ENCODE measurements at places on chromosomes 2 and 18.
A peak's percentile ranks its signal among the peaks of the same experiment; 100 is the strongest.

- no peak for DNase-seq
Observed at GRCh38 chr2:122851161-122851560, 1095.7 kb downstream of the TSN start.

DNA sequence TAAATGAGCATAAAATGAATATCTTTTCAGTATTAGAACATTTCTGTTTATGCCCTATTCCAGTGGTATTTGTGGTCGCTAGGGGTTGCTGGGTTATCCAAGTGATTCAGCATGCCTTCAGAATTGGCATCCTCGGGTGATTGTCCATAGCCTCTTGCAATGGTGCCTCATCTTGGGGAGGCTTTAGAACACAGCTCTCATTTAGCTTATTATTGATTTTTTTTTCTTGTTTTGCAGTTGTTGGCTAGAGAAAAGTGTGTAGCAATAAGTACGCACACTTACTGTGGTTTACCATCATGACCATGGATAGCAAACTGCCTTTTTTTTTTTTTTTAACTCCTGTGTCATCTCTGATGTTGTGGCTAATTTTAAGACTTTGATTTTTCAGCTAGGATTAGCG lies 33.6 kb downstream of the PLEKHA3 start:
- DNase-seq: no peak

DNA sequence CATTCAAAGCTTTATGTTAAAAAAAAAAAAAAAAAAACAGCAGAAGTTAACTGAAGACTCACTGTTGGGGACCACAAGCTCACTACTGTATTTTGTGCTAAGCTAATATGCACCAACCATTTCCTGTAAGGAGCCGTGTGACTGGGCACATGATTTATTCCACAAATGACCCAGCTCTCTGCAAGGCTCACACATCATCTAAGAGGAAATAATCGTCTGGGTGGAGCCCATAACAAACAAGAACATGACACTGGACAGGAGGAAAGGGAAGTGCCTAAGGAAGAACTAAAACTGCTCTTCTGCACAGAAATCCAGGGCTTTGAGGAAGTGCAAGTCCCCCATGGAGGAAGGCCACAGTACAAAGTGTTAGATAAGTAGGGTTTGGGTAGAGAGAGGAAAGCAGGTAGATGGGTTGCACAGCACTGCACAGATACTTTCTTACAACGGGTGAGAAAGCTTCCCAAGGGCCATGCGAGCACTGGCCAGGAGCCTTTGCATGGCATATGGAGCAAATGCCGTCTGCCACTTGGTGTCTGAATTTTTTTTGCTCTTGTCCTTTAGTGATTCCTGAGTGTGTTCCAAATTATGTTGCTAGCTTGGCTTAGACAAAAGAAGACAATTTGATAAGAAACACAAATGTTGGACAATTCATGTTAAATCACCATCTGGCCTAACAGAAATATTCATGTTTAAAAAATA lies 24.4 kb downstream of the NFE2L2 start:
- DNase-seq: peak; percentile 13

DNA sequence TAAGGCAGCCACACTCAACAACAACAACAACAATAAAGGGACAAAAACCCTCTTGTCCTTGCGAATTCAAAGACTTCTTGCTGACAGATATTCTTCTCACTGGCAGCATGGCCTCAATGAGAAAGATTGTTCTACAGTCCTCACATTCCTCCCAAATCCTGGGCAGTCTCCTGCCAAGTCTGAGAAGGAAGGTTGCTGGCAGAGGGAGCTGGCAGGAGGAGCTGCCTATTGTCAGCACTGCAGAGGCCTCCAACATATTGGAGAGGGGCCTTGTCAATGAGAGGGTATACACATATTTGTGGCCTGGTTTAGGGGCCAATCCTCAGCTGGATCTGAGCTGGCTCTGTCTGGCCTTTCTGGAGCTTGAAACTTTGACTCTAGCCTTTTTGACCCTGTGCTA lies 63.5 kb downstream of the LAMA3 start:
- DNase-seq: no peak

GRCh38 chr2:231655894-231656293 lies 52.4 kb upstream of the PTMA start:
- no peak for DNase-seq

DNA sequence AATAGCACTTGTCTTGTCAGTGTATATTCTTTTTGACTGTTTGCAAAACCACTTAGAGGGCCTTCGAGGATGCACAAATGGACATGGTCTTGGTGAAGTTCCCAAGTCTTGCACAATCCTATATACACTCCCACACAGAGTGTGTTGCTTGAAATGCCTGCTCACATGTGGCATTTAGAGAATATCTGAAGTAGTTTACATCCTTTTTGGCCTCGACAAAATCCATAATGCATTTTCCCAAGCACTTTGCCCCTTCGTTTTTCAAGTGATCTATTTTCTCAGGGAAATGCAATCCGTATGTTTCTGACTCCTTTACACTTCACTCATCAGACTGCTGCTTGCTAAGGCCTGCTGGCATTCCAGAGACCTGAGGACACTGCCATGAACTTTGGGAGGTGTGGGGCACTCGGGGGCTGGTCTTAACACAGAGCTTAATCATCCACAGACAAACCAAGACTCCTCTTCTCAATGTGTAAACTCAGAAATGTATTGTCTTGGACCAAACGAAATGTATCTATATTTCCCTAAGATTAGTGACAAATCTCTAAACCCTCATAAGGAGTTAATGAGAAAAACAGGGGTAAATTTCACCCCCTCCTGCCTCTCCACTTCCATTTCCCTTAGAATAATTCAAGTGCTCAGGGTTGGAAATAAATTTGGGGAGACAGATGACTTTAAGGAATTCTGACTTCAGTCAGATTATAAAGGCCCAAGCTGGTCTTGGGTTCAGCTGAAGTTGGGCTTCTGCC lies 219.3 kb upstream of the APCDD1 start:
- no peak for DNase-seq

GRCh38 chr18:34077599-34077998 lies 147.1 kb downstream of the NOL4 start:
- DNase-seq: no peak

GRCh38 chr2:111164078-111164477 lies 43.4 kb downstream of the BCL2L11 start:
- DNase-seq: no peak
